ENCODE measurements at places on chromosomes 7 and 10.

GRCh38 chr7:100965045-100965722 is 4.2 kb upstream of the MUC12 start:
- no peak for DNase-seq

GRCh38 chr7:66167773-66168387 is 37.3 kb upstream of the TPST1 start:
- DNase-seq = peak; percentile 76

DNA sequence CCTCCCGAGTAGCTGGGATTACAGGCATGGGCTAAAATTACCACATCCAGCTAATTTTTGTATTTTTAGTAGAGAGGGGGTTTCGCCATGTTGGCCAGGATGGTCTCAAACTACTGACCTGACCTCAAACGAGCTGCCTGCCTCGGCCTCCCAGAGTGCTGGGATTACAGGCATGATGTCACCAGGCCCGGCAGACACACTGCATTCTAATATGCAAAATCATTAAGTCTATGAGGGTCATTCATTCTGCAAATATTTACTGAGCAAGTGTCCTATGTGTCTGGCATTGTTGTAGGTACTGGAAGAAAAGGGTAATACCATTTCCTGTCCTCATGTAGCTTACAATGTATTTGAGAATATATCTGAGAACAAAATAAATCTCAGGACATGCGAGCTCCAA is 2.7 kb downstream of the PUS7 start:
- DNase-seq = no peak

GRCh38 chr7:150788474-150789269 is 11.5 kb downstream of the TMEM176B start:
- no peak for DNase-seq

DNA sequence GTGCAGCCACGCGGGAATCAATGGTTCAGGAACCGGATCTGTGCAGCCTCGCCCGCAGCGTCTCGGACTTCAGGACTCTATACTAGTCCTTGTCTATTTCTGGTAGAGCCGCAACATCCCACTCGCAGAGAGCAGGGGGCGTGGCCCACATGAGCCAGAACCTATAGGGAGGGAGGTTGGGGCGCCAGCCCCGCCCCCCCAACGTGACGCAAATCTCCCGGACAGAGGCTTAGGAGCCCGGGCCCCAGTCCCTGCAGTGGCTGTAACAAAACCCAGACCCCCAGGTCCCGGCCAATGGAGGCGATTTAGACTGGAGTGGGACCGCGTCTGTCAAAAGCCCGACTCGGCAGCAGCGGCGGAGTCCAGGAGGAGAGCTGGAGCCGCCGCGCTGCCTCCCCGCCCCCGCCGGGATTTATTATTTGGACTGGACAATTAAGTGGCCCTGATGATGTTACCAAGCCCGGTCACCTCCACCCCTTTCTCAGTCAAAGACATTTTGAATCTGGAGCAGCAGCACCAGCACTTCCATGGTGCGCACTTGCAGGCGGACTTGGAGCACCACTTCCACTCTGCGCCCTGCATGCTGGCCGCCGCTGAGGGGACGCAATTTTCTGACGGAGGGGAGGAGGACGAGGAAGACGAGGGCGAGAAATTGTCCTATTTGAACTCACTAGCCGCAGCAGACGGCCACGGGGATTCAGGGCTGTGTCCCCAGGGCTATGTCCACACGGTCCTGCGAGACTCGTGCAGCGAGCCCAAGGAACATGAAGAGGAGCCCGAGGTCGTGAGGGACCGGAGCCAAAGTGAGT is at the start of gene NKX2-3:
NKX2-3 (plus strand) TSS at position 256 of the 809 bp plus-strand sequence; CDS start at position 446, 190 bp downstream.
- peak; percentile 77 for DNase-seq

GRCh38 chr7:138538997-138539644 is 79.1 kb downstream of the TRIM24 start:
- DNase-seq = no peak

- no peak for DNase-seq
Measured at GRCh38 chr7:44122529-44122928, 819 bp downstream of the POLD2 start.

GRCh38 chr7:54841772-54842697 is 83.0 kb upstream of the SEC61G start:
- peak; percentile 57 for DNase-seq

- peak; percentile 72 for DNase-seq
Measured at GRCh38 chr10:48604991-48605508, at the start of gene ARHGAP22. Gene ARHGAP22, minus strand, starts transcription at chr10:48605073. Its CDS starts 277 bp downstream, at chr10:48604796.

DNA sequence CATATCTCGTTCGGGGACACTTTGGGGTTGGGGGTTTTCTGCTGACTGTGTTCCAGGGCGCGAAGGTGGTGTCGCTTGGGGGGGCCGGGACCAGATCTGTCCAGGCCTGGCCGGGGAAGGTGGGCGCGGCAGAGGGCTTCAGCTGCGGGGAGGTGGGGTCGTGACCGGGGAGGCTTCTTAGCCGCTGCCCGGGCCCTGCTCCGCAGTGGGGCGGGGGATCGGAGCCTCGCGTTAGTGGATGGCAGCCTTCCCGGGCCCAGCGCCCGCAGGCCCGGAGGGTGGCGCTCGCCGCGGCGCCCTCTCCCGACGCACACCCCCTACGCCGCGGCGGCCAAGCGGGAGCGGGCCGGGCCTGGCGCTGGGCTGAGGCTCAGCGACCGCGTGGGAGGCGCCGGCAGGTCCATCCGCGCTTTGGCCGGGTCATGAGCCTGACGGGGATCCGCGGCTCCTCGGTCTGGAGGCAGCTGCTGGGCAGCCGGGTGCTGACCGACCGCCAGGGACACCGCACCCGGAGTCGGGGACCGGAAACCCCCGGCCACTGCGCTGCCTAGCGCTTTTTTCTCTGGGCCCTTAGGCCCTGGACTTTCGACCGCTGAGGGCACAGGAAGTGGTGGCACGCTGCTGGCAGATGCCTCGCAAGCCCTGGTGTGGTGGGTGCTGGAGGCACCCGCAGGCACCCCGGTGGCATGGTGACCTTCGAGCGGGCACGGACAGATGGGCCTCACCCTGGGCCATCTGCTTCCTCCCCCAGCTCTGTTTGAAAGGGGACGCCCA is 1.2 kb downstream of the AGAP3 start:
- DNase-seq = peak; percentile 63

- no peak for DNase-seq
Measured at GRCh38 chr7:20219062-20219445, 1.9 kb upstream of the MACC1 start.

DNA sequence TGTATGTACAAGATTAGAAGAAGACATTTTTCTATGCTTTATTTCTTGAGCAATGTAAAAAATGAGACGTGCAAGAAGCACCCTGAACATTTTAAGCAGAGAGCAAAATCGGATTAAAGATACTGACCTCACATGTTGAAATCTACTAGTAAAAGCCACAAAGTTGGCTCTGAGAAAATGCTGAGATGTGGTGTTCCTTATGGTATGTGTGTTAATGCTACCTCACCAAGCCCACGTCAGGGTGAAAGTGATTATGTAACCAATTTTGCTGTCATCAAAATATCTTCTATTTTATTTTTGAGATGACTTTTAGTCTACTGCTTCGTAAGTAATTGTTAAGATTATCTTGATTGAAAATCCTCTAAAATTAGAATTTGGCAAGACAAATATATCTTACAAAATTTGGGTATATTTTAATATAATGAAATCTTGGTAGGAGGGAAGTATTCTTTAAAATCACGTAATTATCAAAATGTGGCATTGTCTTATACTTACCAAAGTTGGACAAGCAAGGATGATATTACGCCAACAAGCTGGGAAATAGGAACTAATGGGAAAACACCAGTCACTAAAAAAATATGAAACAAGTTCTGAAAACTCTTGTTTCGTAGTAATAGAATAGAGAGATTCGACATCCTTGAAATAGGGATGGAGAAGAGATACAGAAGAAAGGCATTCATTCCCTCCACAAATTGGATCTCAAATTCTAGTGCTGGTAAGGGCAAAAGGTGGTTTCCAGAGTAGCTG is 5.8 kb downstream of the ADO start:
- no peak for DNase-seq

DNA sequence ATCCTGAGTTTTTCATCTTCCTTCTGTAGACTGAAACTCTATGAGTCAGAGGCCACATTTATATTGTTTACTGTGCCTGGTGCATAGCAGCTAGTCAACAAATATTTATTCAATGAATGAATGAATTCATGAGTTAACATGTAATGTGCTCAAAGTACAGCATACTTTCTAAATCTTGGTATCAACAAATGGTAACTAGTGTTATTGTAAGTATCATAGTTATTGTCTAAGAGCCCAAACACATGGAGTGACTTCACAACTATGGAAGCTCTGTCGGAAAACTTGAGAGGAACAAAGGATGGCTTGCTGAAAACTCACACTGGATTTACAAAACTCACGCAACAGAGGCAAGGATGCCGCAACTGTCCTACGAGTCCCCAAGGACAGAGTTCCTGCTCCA is 35.9 kb downstream of the DENND2A start:
- no peak for DNase-seq

- DNase-seq = no peak
Measured at GRCh38 chr7:124783271-124783670, 17.7 kb upstream of the GPR37 start.

- DNase-seq = no peak
Measured at GRCh38 chr7:86942995-86943394, 116.5 kb downstream of the ELAPOR2 start.

DNA sequence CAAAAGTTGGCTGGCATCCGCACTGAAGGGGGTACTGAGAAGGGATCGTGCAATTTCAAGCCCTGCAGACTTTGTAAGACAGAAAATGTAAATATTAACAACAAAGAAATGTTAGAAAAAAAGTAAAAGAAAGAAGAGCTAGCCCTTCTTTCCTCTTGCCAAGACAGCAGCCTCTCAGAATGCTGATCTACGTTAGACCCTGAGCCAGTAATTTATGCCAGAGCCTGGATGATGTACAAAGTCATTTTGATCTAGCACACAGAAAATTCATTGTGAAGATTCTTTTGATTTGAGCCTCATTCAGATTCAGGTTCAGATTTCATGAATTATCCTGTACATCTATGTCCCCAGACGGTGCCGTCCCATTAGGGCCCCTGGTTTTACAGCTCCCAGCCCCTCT is 105.2 kb downstream of the PRKCQ start:
- DNase-seq = no peak

- DNase-seq = no peak
Measured at GRCh38 chr10:103199488-103199887, 6.4 kb upstream of the NT5C2 start.

GRCh38 chr10:28875549-28876081 is 198.3 kb downstream of the BAMBI start:
- peak; percentile 7 for DNase-seq

DNA sequence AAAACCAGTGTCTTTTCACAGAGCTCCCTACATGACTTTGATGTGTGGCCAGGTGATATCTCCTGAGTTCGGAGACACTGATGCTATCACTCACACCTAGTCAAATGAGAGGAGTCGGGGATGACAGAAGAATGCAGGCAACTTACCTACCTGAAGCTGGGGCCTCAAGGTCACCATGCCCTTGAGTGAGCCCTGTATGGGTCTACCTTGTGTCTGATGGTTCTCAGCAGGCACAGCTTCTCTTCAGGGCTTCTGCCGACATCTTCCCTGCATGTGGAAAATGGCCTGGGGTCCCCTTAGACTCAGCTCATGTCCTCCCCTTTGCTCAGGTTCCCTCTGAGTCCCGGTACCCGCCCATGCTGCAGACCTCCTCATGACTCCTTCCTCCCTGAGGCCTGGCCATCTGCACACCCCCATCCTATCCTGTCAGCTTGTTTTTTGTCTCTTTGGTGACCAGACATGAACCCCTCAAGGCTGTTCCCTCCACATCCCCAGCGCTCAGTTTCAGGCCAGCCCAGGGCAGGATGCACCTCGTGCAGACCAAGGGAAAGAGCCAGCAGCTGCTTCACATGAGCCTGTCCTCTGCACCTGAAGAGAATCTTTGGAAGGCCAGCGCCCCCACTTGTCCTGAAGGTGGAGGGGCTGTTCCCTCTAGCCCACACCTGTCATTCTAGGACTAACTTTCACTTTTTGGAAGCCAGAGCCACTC is 74.6 kb upstream of the GDF10 start:
- DNase-seq = no peak

- peak; percentile 39 for DNase-seq
Measured at GRCh38 chr7:130732980-130733930, 752 bp downstream of the KLF14 start.

- peak; percentile 95 for DNase-seq
Measured at GRCh38 chr7:158695726-158696452, 8.7 kb downstream of the NCAPG2 start.

- no peak for DNase-seq
Measured at GRCh38 chr10:100744136-100744986, 1.0 kb upstream of the PAX2 start.

DNA sequence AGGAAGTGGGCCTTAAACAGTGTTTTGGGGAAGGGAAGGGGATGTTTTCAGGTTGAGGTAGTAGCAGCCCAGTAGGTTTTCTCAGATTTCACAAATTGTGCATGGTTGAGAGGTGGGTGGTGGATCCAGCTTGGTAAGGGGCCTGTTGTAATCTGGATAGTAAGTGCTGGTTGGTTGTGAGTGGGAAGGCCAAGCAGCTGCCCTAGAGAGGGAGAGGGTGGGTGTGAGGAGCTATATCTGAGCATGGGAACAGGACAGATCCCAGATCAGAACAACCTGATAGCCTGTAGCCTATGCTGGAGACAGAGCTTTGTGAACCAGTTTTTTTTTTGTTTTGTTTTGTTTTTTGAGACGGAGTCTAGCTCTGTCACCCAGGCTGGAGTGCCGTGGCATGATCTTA is 53.9 kb upstream of the ZMIZ2 start:
- DNase-seq = no peak

DNA sequence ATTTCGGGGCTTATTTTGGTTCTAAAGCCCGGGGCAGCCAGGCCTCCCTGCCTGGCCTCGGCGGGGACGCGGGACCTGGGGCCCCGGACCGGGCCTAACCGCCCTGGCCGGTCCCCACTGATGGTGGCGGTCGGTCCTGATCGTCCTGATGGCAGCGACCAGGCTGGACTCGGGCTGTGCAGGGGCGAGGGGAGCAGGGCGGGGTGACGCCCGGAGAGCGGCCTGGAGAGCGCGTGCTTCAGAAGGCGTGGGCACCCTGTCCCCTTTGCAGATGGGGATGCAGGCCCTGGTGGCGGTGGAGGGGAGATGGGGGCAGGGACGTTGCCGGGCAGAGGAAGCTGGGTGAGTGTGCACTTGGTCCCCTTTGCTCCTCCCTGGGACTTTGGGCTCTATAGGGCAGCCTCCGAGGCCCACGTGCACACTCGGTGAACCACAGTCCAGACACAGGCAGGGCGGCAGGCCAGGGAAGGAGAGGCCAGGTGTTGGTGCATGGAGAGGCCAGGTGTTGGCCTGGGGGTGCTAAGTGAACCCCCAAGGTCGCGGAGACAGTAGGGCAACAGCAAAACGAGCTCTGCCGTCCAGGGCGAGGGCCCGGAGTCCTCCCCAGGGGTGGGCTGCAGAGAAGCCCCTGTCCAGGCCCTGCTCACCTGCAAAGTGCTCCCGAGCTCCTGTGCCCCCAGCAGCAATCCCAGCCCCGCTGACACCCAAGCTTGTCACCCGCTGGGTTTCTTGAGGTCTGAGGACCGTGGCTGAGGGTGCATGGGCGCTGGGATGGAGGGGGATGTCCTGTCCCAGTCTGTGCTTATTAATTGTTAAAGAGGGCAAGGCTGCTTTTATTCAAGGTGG is 42.4 kb upstream of the FAM20C start:
- peak; percentile 24 for DNase-seq

- DNase-seq = no peak
Measured at GRCh38 chr7:15866753-15867152, 180.3 kb upstream of the MEOX2 start.

Measured in lung microvascular endothelial cell (primary cell).